ENCODE measurements at places on chromosomes 5 and 9.

- no peak for DNase-seq
These were observed 551.8 kb downstream of the CETN3 start for GRCh38 chr5:89857790-89858189.

DNA sequence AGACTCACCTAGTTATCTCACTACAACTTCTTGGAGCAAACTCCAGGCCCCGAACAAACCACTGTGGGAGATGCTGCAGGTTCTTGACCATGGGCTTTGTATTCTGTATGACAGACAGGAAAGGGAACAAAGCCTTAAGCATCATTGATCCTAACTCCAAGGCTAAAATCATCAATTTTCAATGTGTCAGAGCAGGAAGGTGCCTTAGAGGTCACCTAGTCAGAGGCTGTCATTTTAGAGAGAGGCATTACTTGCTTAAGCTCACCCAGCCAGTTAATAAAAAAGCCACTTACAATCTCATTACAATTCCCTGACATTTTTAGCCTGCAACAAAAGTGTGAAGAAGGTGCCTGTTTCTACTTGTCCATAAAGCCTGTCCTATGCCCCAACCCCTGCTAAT lies 272.7 kb downstream of the FAM114A2 start:
- no peak for DNase-seq

DNA sequence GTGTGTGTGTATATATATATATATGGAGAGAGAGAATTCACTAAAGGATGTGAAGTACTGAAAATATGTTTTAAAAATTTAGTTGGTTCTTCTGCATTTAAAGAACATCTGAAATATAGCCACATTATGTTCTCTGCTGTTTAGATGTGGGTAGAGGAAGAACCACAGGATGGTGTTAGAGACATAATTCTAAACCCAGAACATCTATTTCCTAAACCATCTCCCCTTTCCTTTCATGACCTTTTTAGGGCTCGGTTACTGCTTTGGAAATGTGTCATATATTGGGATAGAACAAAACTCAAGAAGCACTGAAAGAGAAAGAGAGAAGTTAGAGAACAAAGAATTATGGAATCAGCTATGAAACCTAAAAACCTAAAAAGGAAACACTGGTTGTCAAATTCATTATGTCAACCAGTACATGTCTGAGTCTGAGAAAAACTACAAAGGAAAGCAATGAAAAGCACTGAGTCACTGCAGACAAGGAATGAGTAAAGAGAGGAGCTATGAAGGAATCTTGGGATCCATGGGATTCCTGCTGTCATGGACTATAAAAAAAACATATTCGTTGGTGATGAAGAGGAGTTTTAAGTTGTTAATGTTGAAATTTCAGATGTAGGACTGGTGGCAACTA lies 28.4 kb downstream of the SLC12A2 start:
- no peak for DNase-seq

DNA sequence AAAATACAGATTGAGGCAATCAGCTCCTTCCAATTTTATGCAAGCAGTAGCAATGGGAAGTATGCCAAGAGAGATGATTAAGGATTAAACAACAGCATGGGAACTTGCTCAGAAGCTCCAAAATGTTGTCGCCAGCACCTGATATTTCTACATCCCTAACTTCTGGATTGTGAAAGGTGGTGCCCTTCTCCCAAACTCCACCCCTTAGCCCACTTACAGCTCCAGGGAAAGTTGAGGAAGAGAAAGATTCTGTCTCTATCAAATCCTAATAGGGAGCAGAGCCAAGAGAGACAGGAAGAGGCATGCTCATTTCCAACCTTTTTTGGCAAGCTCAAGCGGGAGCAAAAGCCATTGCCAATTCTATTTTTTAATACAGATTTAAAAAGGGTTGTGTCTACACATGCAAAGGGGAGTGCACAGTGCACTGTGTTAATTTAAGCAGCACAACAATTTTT lies 92.4 kb upstream of the NR3C1 start:
- no peak for DNase-seq

GRCh38 chr9:122223435-122223834 lies 5.3 kb downstream of the LHX6 start:
- no peak for DNase-seq

- DNase-seq, result no peak
These were observed 276.6 kb downstream of the ASTN2 start for GRCh38 chr9:117138231-117138630.

- no peak for DNase-seq
These were observed 271.6 kb downstream of the MAST4 start for GRCh38 chr5:66867618-66868322.

DNA sequence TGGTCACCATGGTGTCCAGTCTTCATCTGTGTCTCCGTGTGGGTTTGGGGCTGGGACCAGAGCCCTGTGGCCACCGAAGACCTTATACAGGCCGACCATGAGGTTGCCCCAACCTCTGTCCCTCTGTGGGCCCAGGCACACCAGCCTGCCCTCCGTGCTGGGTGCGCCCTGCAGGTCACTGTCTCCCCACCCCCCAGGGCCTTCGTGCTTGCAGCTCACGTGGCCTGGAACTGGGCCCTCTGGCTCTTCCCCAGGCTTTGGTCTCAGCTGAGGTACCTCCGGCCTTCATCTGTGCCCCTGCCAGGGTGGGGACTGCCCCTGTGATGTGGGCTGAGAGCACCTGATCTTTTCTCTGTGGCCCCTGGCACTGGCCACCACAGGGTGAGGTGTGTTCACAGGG lies 92.1 kb downstream of the RXRA start:
- no peak for DNase-seq

- DNase-seq, result no peak
These were observed 305.1 kb downstream of the PSAT1 start for GRCh38 chr9:78601957-78602565.

- DNase-seq, result no peak
These were observed 816.4 kb downstream of the SEMA5A start for GRCh38 chr5:8729437-8729836.

GRCh38 chr9:135665795-135666189 lies 2.7 kb downstream of the LCN9 start:
- DNase-seq, result no peak

GRCh38 chr9:132041798-132042197 lies 37.9 kb downstream of the MED27 start:
- no peak for DNase-seq

DNA sequence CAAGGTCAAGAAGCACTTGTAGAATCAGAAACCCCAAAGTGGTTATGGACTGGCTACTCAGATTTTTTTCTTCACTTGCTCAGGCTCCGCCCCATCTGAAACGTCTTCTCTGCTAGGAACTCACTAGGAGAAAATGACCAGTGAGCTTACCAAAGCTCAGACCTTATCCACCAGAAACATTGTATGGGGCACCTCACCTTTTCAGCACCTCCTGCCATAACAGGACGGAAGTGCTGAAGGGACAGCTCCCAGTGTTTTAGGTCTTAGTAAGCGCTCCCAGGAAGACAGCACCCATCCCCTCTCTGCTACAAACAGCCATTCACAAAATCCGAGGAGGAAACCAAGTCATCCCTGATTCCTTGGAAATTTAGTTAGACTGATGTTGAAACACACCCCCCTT lies 1.2 kb upstream of the GABRA1 start:
- no peak for DNase-seq

DNA sequence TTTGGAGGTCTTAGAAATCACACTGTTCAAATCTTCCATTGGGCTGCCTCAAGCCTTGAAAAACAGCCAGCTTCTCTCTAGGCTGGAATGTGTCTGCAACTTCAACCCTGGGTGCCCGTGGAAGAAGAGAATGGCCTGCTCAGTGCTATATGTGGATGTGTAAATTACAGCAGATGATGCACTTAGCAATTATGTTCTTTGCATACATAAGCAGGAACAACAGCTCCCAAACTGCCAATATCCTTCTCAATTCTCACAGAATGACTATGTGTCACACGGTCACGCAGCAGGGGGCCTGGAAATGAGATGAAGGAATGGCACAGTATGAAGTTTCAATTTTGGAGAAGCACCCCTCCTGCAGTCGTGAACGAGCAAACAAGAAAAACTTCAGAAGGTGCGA lies 175.2 kb upstream of the SMARCA2 start:
- no peak for DNase-seq

- DNase-seq, result no peak
These were observed 51.5 kb downstream of the CEP120 start for GRCh38 chr5:123371575-123372179.

GRCh38 chr9:19146441-19147024 lies 19.2 kb upstream of the PLIN2 start:
- DNase-seq, result no peak

DNA sequence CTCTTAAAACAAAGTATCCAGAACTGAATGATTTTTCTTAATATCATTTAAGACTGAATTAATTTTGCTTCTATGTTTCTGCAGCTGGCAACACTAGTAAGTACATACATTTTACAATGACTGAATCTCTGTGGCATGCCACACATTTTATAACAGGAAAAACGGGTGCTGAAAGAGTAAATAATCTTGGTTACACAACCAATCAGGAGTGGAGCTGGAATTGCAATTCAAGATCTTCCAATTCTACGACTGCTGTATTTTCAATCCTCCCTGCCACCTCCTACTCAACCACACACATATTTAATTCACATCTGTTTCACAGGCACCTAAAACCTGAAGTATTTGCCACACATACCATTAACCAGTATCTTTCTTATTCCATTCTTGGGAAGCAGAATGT lies 52.7 kb upstream of the NR5A1 start:
- DNase-seq, result no peak

GRCh38 chr5:143569213-143569701 lies 165.8 kb upstream of the NR3C1 start:
- DNase-seq, result no peak

DNA sequence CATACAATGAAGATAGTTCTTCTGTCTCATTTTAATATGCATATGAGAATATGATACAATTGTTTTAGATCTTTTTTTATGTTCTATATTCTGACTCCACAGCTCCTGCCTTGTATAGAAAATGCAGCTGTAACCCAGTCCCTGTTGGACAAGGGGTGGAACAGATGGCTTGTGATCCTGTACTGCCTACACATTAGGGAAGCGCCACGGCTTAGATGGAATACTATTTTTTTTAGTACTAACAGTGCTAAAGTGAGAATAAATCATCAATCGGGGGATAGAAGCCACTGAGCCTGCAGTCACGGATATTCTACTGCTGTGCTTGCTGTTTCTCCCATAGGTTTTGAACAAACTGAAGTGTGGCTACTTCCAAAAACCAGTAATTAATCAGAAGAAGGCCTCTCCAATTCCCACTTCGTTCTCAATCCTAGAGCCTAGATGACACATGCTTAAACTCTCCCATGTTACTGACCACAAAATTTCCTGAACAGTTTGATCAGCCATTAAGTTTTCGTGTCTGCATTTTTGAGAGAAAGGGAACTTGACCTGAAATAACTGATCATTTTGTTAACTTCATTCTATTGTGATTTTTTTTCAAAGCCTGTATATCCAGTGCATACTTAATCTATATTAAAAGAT lies 150.3 kb downstream of the CDH18 start:
- no peak for DNase-seq

DNA sequence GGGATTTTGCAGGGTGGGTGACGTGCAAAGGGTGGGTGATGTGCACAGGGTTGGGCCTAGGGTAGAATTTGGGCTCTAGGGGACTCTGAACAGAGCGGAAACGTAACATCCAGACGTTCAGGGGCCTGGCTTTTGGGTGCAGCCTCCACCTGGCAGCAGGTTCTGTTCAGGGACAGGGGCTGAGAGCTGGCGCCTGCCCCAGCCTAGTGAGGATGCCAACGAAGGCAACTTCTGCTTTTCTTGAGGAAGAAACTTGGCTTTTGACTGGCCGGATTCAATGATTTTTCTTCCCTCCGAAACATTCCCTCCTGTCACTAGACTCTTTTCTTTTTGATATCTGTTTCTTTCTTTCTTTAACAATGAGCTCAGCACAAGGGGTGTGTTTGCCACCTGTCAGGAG lies 38.6 kb upstream of the SLC6A19 start:
- no peak for DNase-seq

- no peak for DNase-seq
These were observed 53.9 kb downstream of the KCNN2 start for GRCh38 chr5:114415760-114416159.

DNA sequence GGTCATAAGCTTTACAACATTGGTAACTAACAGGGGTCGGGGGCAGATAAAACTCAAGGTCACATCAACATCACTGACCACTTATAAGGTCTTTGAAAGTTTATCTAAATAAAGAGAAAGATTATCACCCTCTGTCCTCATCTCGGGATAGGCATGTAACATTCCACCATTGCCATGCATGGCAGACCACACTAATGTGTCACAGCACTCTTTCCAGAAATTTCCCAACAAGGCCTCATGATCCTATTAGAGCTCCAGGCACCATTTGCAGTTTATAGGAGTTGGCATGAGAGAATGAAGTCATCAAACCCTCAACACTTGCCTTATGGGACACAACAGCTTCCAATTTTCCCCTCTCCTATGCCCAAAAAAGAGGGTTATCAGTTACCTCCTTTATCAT lies 31.9 kb upstream of the ZNF622 start:
- DNase-seq, result no peak

- DNase-seq, result no peak
These were observed 34.6 kb upstream of the WHRN start for GRCh38 chr9:114539701-114540380.

DNA sequence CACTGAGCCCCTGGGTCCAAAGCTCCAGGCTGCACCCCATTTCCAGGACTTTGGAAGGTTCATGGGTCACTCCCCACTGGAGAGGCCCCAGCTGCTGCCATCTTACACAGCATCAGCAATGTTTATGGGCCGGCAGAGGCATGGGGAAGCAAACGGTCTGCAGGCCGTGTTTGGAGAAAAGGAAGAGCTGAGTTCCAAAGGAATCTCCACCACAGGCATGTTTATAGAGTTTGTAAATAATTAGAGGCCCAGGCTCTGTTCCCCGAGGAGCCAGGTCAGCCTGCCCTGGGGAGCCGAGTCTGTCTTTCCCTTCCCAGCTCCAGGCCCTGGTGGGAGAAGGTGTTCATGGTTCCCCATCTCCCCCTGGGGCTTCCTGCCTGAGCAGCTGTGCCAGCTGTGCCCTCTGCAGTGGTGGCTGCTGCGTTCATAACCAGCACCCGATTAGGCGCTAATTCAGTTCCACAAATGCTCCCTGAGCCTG lies 64.8 kb downstream of the COL27A1 start:
- DNase-seq, result no peak

GRCh38 chr5:176736301-176736930 lies 73.9 kb upstream of the UNC5A start:
- DNase-seq, result no peak

DNA sequence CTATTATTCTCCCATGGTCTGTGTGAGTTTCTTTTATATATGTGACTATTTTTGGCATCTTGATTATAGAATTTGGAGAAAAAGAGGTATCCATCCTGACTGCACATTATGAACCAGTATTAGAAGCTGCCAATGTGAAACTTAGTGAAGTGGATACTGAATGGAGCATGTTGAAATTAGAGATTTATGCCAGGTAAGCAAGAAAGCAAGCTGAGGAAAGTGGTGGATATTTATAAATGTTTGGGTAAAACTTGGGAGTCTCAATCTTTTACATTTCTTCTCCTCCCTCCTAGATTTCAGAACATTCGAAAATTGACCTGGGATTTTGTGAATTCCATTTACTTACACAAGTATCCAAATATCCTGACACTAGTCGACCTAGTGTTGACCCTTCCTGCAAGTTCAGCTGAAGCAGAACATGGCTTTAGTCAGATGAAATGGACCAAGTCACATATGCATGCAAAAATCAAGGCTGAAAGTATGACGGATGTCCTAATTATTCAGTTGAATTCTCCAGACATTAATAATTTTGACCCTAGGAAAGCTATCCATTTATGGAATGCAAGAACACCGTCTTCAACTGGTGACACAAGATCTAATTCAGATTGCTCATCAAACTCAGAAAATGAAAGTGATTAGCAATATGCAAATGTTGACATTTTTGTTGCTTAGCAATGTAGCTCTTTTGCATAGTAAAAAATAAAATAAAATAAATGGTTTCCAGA lies 66.8 kb upstream of the IL7R start:
- no peak for DNase-seq
